Fibroblast of lung (primary cell): ENCODE measurements at places on chromosomes 6 and 20. TPM values are rescaled to one million over a fixed set of nuclear protein-coding genes. Genes with fewer than 3 reads are reported as not detected.

Gene PCSK2
- total RNA-seq = under 0.01 TPM in 1 of 2 replicates, not detected in the other

Gene ID1
- total RNA-seq = 27.4 and 31.1 TPM in 2 replicates

Gene MLN
- total RNA-seq = not detected in 2 replicates

Gene RNF39
- total RNA-seq = not detected in 2 replicates

Gene ECT2L
- under 0.01 and 0.17 TPM in 2 replicates for total RNA-seq

Gene ANKEF1
- 2.3 and 3.5 TPM in 2 replicates for total RNA-seq

Gene PI16
- 0.26 TPM in 1 of 2 replicates, not detected in the other for total RNA-seq

Gene BCAS1
- under 0.01 and 0.17 TPM in 2 replicates for total RNA-seq

Gene PAK5
- total RNA-seq = not detected in 2 replicates

Gene SAMHD1
- total RNA-seq = 29.5 and 47.2 TPM in 2 replicates

Gene E2F1
- 0.51 and 2.1 TPM in 2 replicates for total RNA-seq

Gene ARHGAP40
- not detected in 2 replicates for total RNA-seq

Gene SIRPD
- total RNA-seq = not detected in 2 replicates

Gene FRK
- 0.33 and 0.77 TPM in 2 replicates for total RNA-seq

Gene MYLK2
- total RNA-seq = under 0.01 TPM in 1 of 2 replicates, not detected in the other

Gene SPATS1
- total RNA-seq = under 0.01 TPM in 1 of 2 replicates, not detected in the other

Gene TRIM15
- total RNA-seq = not detected in 2 replicates

Gene PKIB
- total RNA-seq = 0.51 and 1.3 TPM in 2 replicates

Gene FAM83C
- total RNA-seq = not detected in 2 replicates

Gene TPD52L2
- 84.2 and 123 TPM in 2 replicates for total RNA-seq

Gene SRMS
- total RNA-seq = not detected in 2 replicates

Gene SYCP2L
- total RNA-seq = under 0.01 and 0.26 TPM in 2 replicates

Gene RING1
- 30.6 and 33.1 TPM in 2 replicates for total RNA-seq

Gene NAA20
- 37.8 and 42.4 TPM in 2 replicates for total RNA-seq

Gene TCP11
- 0.17 and 0.51 TPM in 2 replicates for total RNA-seq

Gene BPIFB1
- not detected in 2 replicates for total RNA-seq

Gene DNAAF9
- total RNA-seq = 11.8 and 19.2 TPM in 2 replicates

Gene RIMS1
- 2.3 and 3.9 TPM in 2 replicates for total RNA-seq

Gene EYS
- total RNA-seq = under 0.01 TPM in 1 of 2 replicates, not detected in the other

Gene ABHD16B
- total RNA-seq = not detected in 2 replicates

Gene SLC17A3
- not detected in 2 replicates for total RNA-seq

Gene AGER
- total RNA-seq = 0.26 and 0.50 TPM in 2 replicates

Gene UBE2J1
- 22.6 and 27.6 TPM in 2 replicates for total RNA-seq

Gene SLC52A3
- not detected in 2 replicates for total RNA-seq

Gene NOX3
- total RNA-seq = not detected in 2 replicates

Gene GDAP1L1
- total RNA-seq = not detected in 2 replicates

Gene SLC35B2
- total RNA-seq = 57.0 and 88.4 TPM in 2 replicates

Gene OXT
- total RNA-seq = not detected in 2 replicates

Gene SLC32A1
- not detected in 2 replicates for total RNA-seq

Gene FKBP1A
- 71.4 and 120 TPM in 2 replicates for total RNA-seq

Gene TBX18
- 0.33 and 0.77 TPM in 2 replicates for total RNA-seq

Gene KHDRBS2
- total RNA-seq = not detected in 2 replicates

Gene GSTA2
- total RNA-seq = not detected in 2 replicates

Gene SIRPB2
- not detected in 2 replicates for total RNA-seq

Gene SLC22A3
- total RNA-seq = under 0.01 and 0.26 TPM in 2 replicates

Gene C6orf52
- 0.26 and 0.33 TPM in 2 replicates for total RNA-seq

Gene DZANK1
- 0.77 and 0.83 TPM in 2 replicates for total RNA-seq

Gene BMP2
- 10.6 and 15.9 TPM in 2 replicates for total RNA-seq

Gene SPEF1
- under 0.01 and 0.17 TPM in 2 replicates for total RNA-seq

Gene PPIL4
- 37.5 and 41.1 TPM in 2 replicates for total RNA-seq

Gene OLIG3
- total RNA-seq = not detected in 2 replicates

Gene CLPSL2
- total RNA-seq = not detected in 2 replicates

Gene PTCRA
- total RNA-seq = not detected in 2 replicates
